ENCODE measurements at places on chromosomes 1 and 21. TPM values are rescaled to one million over a fixed set of nuclear protein-coding genes. Genes with fewer than 3 reads are reported as not detected.

DNA sequence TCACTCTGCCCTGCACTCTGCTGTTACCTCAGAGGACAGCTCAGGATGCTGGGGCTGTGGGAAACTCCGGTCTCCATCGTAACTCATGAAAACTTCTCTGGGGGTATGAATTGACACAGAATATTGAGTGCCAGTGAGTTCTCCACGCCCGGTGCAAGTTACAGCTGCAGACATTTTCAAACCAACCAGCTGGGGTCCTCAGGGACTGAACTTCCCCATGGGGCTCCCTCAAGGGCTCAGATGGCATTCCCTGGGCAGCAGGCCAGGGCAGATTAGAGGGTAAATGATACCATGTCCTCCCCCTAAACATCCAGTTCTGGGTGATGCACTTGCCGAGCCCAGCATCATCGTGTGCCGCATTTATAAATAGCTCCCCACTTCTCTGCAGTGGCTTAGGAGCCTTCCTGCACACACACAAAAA, 27.8 kb upstream of the CCSAP start:
- H3K36me3 ChIP-seq, result no peaks in the 10 kb centered on the region
- H3K4me3 ChIP-seq, result no peak overlapping the region
- DNase-seq, result no peak

Gene SGIP1
- polyA plus RNA-seq, result 0.09 TPM

GRCh38 chr1:15833069-15833679, 14.3 kb upstream of the SPEN start:
- no peaks in the 10 kb centered on the region for H3K27me3 ChIP-seq
- H3K36me3 ChIP-seq, result no peaks in the 10 kb centered on the region
- peaks cover 15% of the 10 kb centered on the region for H3K4me1 ChIP-seq
- H3K27ac ChIP-seq, result peak overlapping the region; percentile 100
- H3K4me3 ChIP-seq, result peak overlapping the region; percentile 77

DNA sequence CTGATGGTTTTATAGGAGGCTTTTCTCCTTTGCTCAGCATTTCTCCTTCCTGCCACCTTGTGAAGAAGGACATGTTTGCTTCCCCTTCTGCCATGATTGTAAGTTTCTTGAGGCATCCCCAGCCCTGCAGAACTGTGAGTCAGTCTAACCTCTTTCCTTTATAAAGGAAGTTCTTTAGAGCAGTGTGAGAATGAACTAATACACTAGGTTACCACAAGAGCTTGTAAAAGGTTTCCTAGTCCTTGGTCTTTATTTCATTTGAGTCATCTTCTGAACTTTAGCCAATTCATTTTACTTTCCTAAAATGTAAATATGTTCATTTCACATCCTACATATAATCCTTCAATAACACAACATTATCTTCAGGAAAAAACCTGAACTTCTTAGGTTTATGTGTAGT, 365.3 kb downstream of the HHIPL2 start:
- H3K4me3 ChIP-seq, result no peak overlapping the region
- no peaks in the 10 kb centered on the region for H3K36me3 ChIP-seq
- no peaks in the 10 kb centered on the region for H3K27me3 ChIP-seq
- no peak for DNase-seq
- H3K27ac ChIP-seq, result no peak overlapping the region
- H3K4me1 ChIP-seq, result no peaks in the 10 kb centered on the region

DNA sequence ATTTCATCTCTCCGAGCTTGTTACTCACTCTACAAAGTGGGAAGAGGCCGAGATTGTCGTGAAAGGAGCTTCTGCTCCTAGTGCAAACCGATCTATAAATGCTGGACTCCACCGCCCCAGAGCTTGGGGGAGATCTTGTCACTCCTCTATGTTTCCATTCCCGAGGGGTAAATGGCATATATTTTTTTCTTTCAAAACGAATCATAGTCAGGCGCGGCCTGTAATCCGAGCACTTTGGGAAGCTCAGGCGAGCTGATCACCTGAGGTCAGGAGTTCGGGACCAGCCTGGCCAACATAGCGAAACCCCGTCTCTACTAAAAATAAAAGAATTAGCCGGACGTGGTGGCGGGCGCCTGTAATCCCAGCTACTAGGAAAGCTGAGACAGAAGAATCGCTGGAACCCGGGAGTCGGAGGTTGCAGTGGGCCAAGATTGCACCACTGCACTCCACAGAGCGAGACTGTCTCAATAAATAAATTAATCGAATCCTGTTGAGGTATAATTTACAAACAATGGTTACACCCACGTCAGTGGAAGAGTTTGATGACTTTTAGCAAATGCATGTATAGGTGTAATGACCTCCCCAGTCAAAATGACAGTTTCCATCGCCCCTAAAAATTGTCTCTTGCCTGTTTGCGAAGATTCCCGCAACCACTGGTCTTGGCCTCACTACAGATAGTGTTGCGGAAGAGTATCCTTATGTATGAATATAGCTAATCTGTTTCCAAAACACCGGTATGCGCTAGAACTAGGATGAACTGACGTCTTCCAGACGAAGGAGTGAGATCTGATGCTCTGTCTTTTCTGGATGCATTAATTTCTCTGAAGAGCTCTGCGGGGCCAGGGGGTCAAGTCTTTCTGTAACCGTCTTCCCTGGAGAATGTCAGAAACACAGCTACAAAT, 840 bp upstream of the HEATR1 start:
- DNase-seq, result no peak
- H3K4me1 ChIP-seq, result peaks cover 3% of the 10 kb centered on the region
- H3K27ac ChIP-seq, result peak overlapping the region; percentile 55

Gene INSRR
- 0.01 TPM for polyA plus RNA-seq

DNA sequence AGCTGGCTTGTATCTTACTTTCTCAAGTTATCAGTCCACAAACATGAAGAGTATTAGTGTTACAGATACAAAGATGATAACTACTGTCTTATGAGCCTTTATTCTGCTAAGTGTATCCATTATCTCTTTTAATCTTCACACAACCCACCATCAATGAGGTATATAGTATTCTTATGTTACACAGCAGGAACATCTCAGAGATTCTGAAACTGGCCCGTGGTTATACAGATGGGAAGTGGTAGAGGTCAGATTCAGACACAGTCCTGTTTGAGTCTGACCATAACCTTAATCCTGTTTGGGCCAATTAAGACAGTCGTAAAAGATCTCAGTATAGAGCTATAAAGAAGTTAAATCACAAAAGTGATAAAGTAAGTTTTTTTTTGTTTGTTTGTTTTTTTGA, 5.1 kb upstream of the TMEM269 start:
- H3K36me3 ChIP-seq, result peaks cover 6% of the 10 kb centered on the region
- no peaks in the 10 kb centered on the region for H3K27me3 ChIP-seq
- DNase-seq, result no peak
- H3K4me1 ChIP-seq, result peaks cover 3% of the 10 kb centered on the region
- no peak overlapping the region for H3K27ac ChIP-seq

- no peak overlapping the region for H3K4me3 ChIP-seq
- H3K27me3 ChIP-seq, result no peaks in the 10 kb centered on the region
- no peak overlapping the region for H3K27ac ChIP-seq
- H3K36me3 ChIP-seq, result peaks cover 16% of the 10 kb centered on the region
- DNase-seq, result no peak
- H3K4me1 ChIP-seq, result no peaks in the 10 kb centered on the region
Observed at GRCh38 chr1:19352839-19353238, 40.7 kb downstream of the SLC66A1 start.
